Osteoblast (primary cell): ENCODE measurements at places on chromosomes 12 and 14. TPM values are rescaled to one million over a fixed set of nuclear protein-coding genes. Genes with fewer than 3 reads are reported as not detected.

Gene SPTB
- total RNA-seq = under 0.01 TPM in 1 of 2 replicates, not detected in the other

Gene SLC39A2
- 0.72 TPM in 1 of 2 replicates, not detected in the other for total RNA-seq

Gene TTC9
- total RNA-seq = 0.29 and 0.36 TPM in 2 replicates

Gene BMP4
- total RNA-seq = 6.8 and 7.6 TPM in 2 replicates

Gene RIPK3
- total RNA-seq = 9.1 and 11.9 TPM in 2 replicates

Gene OVCH1
- total RNA-seq = under 0.01 and 0.29 TPM in 2 replicates

Gene NFE2
- total RNA-seq = 1.4 and 2.7 TPM in 2 replicates

Gene DHRS1
- total RNA-seq = 9.8 and 13.6 TPM in 2 replicates

- DNase-seq = no peak
Observed at GRCh38 chr14:47392326-47392725, 283.1 kb downstream of the MDGA2 start.

- DNase-seq = no peak
Observed at GRCh38 chr12:27554421-27555186, 30.6 kb downstream of the PPFIBP1 start.

DNA sequence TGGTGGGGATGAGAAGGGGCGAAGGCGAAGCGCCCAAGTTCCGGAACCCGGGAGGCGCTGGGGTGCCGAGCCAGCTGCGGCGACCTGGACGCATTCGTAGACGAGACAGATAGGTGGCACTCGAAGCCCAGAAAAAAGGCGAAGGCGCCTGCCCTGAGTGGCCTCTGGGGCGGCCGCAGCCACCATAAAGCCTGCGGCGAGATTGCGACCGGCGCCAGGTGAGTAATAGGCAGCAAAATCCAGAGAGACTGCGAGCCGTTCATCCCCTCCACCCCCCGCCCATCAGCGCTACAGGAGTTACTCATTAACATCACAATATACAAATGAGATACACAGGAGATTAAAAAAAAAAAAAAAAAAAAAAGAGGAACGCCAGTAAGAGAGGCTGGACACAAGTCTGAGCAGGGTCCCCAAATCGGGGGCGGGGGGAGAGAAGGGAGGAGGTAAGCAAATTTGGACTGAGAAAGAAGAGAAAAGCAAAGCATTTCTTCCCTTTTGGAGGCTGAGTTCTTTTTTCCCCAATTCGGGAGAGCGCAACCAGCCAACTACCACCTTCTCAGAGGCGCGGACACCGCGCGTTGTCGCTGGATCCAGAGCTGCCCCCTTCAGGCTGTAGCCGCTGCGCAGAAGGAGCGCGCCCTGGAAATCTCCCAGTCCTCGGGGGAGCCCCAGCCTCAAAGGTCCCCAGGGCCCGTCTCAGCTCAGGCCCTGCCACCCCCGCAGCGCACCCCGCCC lies 15.7 kb downstream of the TBX3 start:
- peak; percentile 99 for DNase-seq

DNA sequence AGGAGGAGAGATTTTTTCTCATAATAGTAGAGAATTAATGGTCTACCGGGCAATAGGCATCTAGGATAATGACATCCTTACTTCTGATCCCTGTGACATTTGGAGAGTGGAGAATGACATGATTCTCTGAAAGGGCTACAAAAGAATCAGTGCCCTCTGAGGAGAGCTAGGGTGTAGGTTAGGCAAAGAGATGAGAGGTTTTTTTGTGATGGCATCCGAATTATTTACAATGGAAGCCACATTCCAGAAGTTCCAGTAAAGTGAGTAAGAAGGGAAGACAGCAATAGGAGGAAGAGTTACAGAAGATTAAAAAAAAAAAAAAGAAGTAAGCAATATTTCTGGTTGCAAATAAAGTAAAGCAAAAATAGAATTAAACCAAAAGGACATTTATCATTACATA lies 478.0 kb downstream of the RMST start:
- DNase-seq = no peak

GRCh38 chr12:32397696-32398095 lies 1.7 kb upstream of the FGD4 start:
- DNase-seq = no peak

DNA sequence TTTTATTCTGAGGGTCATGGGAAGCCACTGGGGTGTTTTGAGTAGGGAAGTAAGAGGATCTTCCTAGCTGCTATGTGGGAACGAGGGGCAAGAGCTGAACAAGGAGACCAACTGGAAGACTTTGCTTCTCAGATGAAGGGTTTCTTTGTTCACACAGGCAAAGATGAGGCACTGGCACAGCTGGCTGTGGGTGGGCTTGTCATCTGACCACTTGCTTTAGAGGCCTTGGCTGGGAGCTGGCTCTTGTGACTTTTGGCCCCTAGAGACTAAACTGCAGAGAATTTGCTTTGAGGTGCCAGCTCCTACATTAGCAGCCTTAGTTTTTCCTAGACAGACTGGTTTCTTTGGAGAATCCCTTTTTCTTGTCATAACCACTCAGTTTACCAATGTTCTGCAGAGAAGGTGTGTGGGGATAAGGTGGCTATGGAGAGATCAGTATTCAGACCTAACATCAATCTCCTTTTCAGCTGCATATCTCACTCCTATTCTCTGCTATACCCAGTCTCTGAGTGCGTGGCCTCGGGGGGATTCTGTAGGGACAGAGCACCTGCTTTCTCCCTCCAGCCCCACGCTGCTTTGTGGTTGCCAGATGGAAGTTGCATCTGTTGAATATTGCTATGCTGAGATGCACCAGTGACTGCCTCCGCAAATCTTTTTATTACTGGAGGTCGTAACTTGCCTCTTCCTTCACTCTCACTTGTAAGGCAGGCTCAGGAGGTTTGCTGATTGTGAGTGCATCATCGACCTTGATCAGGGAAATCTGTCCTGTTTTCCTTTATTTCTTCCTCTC lies 12.7 kb downstream of the PPP2R5C start:
- no peak for DNase-seq

DNA sequence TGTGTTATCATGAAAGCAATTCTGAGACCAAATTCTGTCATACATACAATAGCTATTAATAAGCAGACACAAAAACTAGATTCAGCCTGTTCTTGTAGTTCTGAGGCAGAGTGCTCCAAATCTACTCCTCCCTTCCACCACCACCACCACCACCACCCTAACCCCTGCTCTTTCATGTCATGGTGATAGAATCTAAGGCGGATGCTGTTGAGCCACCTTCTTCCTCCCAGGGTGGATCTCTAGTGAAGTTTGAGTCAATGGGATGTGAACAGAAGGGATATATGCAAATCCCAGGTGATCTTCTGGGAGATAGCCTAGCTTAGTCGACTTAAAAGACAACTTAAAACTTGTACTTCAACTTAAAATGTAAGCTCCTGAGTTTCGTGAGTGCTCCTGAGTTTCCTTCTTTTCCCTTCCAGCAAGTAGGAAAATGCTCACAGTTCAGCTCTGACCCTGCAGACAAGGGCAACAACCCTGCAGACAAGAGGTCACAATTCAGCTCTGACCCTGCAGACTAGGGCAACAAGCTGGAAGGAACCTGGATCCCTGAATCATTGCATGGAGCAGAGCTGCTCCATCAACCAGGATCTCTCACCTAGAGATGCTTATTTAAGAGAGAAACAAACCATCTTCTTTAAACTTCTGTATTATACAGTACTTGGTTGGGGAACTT lies 204.1 kb downstream of the TTC8 start:
- peak; percentile 86 for DNase-seq

DNA sequence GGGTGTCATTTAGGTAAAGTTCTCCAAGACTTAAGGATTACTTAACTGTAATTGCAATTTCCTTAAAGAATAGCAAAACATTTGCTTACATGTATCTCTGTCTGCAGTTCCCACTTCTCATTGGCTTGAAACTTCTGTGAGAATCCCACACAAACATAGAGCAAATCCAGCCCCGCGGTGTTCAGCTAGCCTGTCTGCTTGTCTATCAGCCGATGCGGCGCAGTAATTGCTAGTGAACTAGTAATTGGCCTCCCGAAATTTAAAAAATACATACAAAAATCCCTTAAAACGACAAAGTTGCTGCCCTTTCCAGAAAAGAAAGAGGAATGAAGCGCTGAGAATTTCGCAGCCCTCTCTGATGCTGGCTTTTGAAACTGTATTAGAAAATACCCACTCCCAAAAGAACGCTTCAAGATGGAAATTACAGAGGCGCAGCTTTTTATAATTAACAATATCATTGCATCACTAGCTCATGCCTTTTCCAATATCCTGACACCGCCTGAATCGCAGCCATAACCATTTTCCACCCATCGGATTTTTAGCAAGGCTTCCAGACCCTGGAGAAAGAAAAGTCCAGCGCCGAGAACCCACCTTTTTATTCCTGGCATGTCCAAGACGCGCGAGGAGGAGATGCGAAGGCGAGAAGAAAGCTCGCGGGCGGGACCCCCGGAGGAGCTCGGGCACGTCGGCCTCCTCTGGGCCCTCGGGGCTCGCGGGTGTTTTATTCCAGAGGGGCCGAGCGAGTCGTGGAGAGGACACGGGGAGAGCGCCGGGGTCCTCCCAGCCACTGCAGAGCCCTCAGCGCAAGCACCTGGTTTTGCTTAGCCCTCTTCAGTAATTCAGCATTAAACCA lies 646 bp downstream of the FBLN5 start:
- peak; percentile 83 for DNase-seq

GRCh38 chr14:70084226-70084625 lies 104.5 kb downstream of the SLC8A3 start:
- DNase-seq = no peak

- no peak for DNase-seq
Observed at GRCh38 chr12:110798461-110798860, 48.3 kb upstream of the CCDC63 start.

GRCh38 chr14:77194706-77195105 lies 13.1 kb downstream of the TMEM63C start:
- DNase-seq = no peak

- peak; percentile 58 for DNase-seq
Observed at GRCh38 chr12:53241623-53242412, 9.8 kb upstream of the RARG start.

GRCh38 chr12:47813511-47814196 lies 6.0 kb downstream of the HDAC7 start:
- peak; percentile 83 for DNase-seq

DNA sequence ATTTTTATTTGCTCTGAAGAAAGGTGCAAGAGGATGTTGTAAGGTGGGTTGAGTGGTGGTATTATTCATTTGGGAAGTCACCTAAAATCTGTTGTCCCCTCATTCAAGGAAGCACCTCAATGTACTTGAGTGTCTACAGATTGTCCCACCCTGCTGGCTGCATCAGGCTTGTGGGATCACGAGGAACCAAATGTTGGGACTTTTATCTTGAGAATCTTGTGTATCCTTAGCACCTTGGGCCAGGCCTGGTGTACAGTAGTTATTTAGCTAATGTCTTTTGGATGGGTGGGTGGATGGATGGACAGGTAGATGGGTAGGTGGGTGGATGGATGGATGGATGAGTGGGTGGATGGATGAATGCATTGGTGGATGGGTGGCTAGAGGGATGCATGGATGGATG lies 519.3 kb downstream of the BCL11B start:
- DNase-seq = no peak

GRCh38 chr12:75706786-75707605 lies 195.6 kb upstream of the KRR1 start:
- DNase-seq = no peak

- DNase-seq = no peak
Observed at GRCh38 chr14:70893062-70893845, 14.0 kb upstream of the PCNX1 start.

DNA sequence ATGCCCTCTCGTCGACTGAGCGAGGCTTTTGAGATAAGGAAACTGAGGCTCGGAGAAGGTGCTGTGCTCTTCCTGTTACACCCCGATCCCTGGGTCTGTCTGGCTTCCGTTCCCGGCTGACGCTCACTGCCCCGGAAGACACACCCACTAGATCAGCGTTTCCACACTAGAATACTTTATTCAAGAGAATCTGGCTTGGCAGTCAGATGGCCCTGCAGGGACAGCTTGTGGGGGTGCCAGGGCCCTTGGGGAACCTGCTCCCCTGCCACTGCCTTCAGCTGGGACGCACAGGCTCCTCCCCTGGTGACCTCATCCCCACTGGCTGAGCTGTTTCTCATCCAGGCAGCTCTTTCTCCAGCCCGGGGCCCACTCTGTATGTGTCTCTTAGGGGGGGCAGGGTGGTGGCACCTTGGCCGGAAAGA lies 13.7 kb downstream of the PGF start:
- DNase-seq = peak; percentile 95

GRCh38 chr12:12384571-12385340 lies 27.9 kb downstream of the BORCS5 start:
- no peak for DNase-seq

GRCh38 chr12:11661491-11662089 lies 12.1 kb downstream of the ETV6 start:
- DNase-seq = no peak

GRCh38 chr14:24634158-24634557 lies at the start of gene GZMB:
Gene GZMB, minus strand, starts transcription at chr14:24634190. Its CDS starts 30 bp downstream, at chr14:24634160.
- no peak for DNase-seq

DNA sequence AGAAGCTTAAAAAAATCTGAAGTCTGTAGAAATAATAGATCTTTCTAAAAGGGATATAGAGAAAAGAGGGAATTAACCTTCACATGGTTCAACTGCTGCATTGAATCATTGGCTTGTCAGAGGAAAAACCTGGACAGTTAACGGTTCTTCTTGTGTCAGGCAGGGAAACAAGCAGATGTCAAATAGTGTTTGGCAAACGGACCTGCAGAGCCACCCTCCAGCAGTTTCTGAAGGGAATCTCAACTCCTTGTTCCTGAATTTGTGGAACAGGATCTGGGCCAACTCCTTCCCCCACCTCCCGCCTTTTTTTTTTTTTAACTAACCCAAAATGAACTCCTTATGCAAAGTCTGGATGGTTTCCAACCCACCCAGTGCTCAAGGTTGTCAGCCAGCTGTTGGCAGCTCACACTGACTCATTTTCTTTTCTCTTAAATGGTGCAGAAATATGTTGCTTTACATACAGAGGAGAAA lies 187.3 kb downstream of the CAND1 start:
- no peak for DNase-seq

DNA sequence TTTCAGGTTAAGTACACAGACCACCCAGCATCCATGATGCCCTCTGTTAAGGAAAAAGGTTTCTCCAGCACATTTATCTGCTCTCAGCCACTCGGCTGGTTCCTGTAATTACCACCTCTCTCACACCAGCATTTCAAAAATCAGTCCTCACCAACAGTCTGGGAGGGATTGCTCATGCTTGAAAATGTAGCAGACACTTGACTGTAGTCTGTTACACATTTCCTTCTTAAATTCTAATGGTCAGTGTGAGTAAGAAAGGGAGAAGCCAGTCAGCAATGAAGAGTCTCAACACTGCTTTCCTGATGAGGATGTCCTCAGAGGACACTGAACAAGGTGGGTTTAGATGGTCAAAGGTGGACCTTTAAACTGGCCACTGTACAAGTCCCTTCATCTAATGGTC lies 6.0 kb downstream of the ZBTB39 start:
- DNase-seq = peak; percentile 84

- no peak for DNase-seq
Observed at GRCh38 chr14:32244404-32244803, 41.3 kb upstream of the RNU6-8 start.

- DNase-seq = no peak
Observed at GRCh38 chr14:54866588-54866987, 36.0 kb downstream of the GCH1 start.

DNA sequence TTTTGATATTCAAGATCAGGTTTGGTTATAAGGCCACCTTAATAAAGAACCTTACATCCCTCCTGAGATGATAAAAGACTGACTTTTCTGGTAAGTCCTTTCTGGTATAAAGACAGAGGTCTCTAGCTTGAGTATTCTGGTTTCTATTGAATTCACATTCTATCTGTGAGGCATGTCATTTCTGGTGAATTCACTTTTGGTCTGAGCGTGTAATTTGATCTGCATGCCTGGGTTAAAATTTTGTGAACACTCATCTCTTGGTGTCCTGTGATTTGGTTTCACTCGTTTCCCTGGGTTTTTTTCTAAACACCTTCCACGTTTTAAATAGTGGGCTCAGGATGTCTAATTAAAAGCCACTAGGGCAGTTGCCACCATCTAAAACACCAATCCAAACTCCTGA lies 12.2 kb downstream of the EIF5 start:
- no peak for DNase-seq
